ENCODE measurements at places on chromosomes 16 and 17. TPM values are rescaled to one million over a fixed set of nuclear protein-coding genes. Genes with fewer than 3 reads are reported as not detected.

The OR1F1 gene
- not detected for total RNA-seq

The CD68 gene
- 27.7 TPM for total RNA-seq

The DRC3 gene
- 0.59 TPM for total RNA-seq

The NAT9 gene
- total RNA-seq, result 24.4 TPM

The LITAFD gene
- not detected for total RNA-seq

The WNT9B gene
- total RNA-seq, result not detected

The KCNJ2 gene
- 1.0 TPM for total RNA-seq

The HBZ gene
- total RNA-seq, result not detected

The ABCC3 gene
- total RNA-seq, result 5.6 TPM

The MYH11 gene
- total RNA-seq, result not detected

The GP2 gene
- total RNA-seq, result not detected

The RNF43 gene
- not detected for total RNA-seq

The CTRB1 gene
- not detected for total RNA-seq

The RAC3 gene
- total RNA-seq, result 65.2 TPM

The GINS2 gene
- 34.6 TPM for total RNA-seq

The SOST gene
- total RNA-seq, result not detected

The CDRT15L2 gene
- total RNA-seq, result not detected

The ARL16 gene
- total RNA-seq, result 48.9 TPM

The ITGB4 gene
- total RNA-seq, result under 0.01 TPM

The VMO1 gene
- 0.50 TPM for total RNA-seq

The CIBAR2 gene
- not detected for total RNA-seq

The KRTAP4-3 gene
- total RNA-seq, result not detected

The TMEM100 gene
- 3.4 TPM for total RNA-seq

The PRR11 gene
- total RNA-seq, result 66.4 TPM

The IL21R gene
- total RNA-seq, result 16.1 TPM

The TCAP gene
- total RNA-seq, result 0.30 TPM

The ORC6 gene
- total RNA-seq, result 28.7 TPM

The KCNH4 gene
- total RNA-seq, result not detected

The DRC7 gene
- total RNA-seq, result not detected

The TBC1D26 gene
- total RNA-seq, result 0.15 TPM

The TAF15 gene
- 25.9 TPM for total RNA-seq

The SLC2A4 gene
- total RNA-seq, result 1.0 TPM

The OR3A2 gene
- total RNA-seq, result not detected

The GLP2R gene
- total RNA-seq, result not detected

The KLHL10 gene
- total RNA-seq, result 0.17 TPM

The TERB1 gene
- total RNA-seq, result not detected

The ACAP1 gene
- 0.50 TPM for total RNA-seq

The SLC6A2 gene
- not detected for total RNA-seq
